Subcutaneous adipose tissue (tissue), 4 donors: ENCODE measurements at places on chromosomes 2 and 18. TPM values are rescaled to one million over a fixed set of nuclear protein-coding genes. Genes with fewer than 3 reads are reported as not detected.

Gene NEB
- 1.5 TPM for total RNA-seq

Gene SRD5A2
- total RNA-seq = under 0.01 TPM

Gene SALL3
- not detected for total RNA-seq

Gene GPR35
- 0.94 TPM for total RNA-seq

Gene GEN1
- total RNA-seq = 9.1 TPM

Gene TPO
- total RNA-seq = 5.9 TPM

Gene MGAT4A
- total RNA-seq = 23.0 TPM

Gene SLC39A10
- total RNA-seq = 24.0 TPM

Gene SP5
- total RNA-seq = 4.4 TPM

Gene CLEC4F
- 0.38 TPM for total RNA-seq

Gene KCNG2
- total RNA-seq = not detected

Gene CRYGD
- total RNA-seq = not detected

Gene CHRND
- total RNA-seq = not detected

Gene GREB1L
- 39.7 TPM for total RNA-seq

Gene VWC2L
- total RNA-seq = not detected

Gene SERPINB13
- total RNA-seq = not detected

Gene TFPI
- 219 TPM for total RNA-seq

Gene TDRD15
- 0.34 TPM for total RNA-seq

Gene TMEM37
- total RNA-seq = 34.9 TPM

Gene SERPINB10
- not detected for total RNA-seq

Gene MEIS1
- total RNA-seq = 11.7 TPM

Gene EVA1A
- 0.33 TPM for total RNA-seq

Gene TRIB2
- total RNA-seq = 24.9 TPM

Gene KCNK3
- 5.6 TPM for total RNA-seq

Gene CD8B2
- not detected for total RNA-seq

Gene LYG2
- total RNA-seq = not detected

Gene MOCOS
- total RNA-seq = 12.8 TPM

Gene PTPRN
- total RNA-seq = not detected

Gene ANKRD30BL
- not detected for total RNA-seq

Gene TSGA10
- total RNA-seq = 5.2 TPM

Gene DAW1
- total RNA-seq = not detected

Gene PFN4
- 1.3 TPM for total RNA-seq

Gene GAD1
- total RNA-seq = 0.68 TPM

Gene INPP5D
- total RNA-seq = 26.8 TPM

Gene TMEM169
- total RNA-seq = 0.68 TPM

Gene SEC11C
- total RNA-seq = 28.4 TPM
